HFFc6 (cell line): ENCODE measurements at places on chromosomes 11 and 22.

GRCh38 chr11:27118371-27118770, 77.8 kb downstream of the BBOX1 start:
- peaks cover 29% of the 10 kb centered on the region for H3K4me1 ChIP-seq
- H3K27me3 ChIP-seq = no peaks in the 10 kb centered on the region
- H3K36me3 ChIP-seq = no peaks in the 10 kb centered on the region
- no peak overlapping the region for H3K4me3 ChIP-seq

DNA sequence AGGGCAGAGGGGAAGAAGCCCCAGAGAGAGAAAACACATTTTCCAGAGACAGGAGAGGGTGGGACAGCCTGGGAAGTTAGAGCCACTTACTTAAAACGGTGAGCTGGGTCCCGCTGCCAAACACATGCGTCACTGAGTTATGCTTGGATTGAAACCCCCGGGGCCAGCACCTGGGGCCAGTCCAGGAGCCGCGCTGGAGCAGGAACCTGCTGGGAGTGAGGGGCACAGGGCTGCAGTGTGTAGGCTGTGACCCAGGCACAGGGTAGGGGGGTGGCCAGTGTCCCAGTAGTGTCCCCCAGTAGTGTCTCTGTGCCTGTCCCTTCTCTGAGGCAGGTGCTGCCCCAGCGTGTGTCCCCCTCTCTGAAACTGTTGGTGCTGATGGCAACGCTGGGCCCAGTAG, 5.2 kb downstream of the IGLL1 start:
- no peaks in the 10 kb centered on the region for H3K4me1 ChIP-seq
- no peak for DNase-seq
- no peak overlapping the region for H3K27ac ChIP-seq
- H3K27me3 ChIP-seq = peaks cover 41% of the 10 kb centered on the region
- H3K36me3 ChIP-seq = no peaks in the 10 kb centered on the region
- H3K4me3 ChIP-seq = no peak overlapping the region

GRCh38 chr11:67613960-67614715, 7.4 kb downstream of the NDUFV1 start:
- H3K4me1 ChIP-seq = no peaks in the 10 kb centered on the region
- no peak overlapping the region for H3K4me3 ChIP-seq
- no peaks in the 10 kb centered on the region for H3K36me3 ChIP-seq

DNA sequence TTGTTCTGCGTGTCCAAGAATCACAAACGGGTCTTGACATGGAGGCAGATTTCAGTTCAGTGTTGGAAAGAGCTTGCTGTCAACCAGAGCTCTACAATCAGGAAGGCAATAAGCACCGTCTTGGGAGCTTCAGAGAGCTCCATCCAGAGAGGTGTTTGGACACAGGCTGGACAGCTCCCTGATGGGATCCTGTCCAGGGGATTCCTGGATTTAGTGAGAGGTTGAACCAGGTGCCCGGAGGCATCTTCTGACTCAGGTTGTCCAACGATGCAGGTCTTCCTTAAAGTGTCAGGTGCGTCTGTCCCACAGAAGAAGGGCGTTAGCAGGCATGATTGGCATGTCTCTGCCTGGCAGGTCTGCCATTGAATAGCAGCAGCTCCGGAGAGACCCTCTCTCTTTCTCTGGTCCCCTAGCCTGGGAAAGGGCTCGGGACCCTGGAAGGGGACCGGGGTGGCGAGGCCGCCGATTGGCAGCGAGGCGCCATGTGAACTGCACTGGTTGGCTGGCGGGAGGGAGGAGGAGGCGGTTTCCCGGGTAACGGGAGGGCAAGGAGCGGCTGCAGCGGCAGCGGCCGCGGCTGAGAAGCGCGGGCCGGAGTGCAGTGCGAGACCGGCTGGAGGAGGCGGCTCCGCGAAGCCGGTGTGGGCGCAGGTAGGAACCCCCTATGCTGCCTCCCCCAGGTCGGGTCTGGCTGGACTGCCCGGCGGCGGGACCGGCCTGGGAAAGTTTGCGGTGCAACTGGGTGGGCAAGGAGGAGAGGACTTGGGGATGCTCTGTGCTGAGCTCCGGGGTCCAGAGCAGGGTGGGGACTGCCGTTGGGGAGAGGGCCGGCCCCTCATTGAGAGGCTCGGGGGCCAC, 104.1 kb upstream of the E2F8 start:
- peaks cover 5% of the 10 kb centered on the region for H3K36me3 ChIP-seq
- peaks cover 16% of the 10 kb centered on the region; the same call in 1 of the 2 replicates for H3K4me1 ChIP-seq
- DNase-seq = no peak

DNA sequence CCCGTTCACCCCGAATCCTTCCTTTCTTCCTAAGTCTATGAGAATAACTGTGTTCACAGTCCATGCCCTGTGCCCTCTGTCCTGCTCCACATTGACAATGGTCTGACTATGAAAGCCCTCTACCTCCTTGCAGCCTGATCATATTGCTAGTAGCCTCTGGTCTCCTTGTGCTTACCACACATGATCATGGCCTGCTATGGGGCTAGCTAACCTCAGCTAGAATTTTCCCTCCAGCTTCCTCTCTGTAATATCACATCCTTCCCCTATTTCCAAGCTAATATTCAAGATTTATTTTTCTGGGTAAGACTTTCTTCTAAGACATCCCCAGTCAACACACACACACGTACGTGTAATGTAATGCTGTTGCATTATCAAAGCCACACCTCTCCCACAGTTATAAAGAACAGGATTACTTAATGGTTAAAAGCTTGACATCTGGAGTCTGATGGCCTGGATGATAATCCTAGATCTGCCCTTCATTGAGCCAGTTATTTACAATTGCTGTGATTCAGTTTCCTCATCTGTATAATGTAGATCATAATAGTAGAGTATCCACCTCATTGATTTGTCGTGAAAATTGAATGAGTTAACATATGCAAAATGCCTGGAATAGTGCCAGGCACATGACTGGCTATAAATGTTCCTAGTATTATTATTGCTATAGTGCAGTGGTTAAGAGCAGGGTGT, 214.4 kb upstream of the BLID start:
- H3K4me3 ChIP-seq = no peak overlapping the region
- peaks cover 11% of the 10 kb centered on the region for H3K27me3 ChIP-seq
- DNase-seq = no peak
- no peak overlapping the region for H3K27ac ChIP-seq

DNA sequence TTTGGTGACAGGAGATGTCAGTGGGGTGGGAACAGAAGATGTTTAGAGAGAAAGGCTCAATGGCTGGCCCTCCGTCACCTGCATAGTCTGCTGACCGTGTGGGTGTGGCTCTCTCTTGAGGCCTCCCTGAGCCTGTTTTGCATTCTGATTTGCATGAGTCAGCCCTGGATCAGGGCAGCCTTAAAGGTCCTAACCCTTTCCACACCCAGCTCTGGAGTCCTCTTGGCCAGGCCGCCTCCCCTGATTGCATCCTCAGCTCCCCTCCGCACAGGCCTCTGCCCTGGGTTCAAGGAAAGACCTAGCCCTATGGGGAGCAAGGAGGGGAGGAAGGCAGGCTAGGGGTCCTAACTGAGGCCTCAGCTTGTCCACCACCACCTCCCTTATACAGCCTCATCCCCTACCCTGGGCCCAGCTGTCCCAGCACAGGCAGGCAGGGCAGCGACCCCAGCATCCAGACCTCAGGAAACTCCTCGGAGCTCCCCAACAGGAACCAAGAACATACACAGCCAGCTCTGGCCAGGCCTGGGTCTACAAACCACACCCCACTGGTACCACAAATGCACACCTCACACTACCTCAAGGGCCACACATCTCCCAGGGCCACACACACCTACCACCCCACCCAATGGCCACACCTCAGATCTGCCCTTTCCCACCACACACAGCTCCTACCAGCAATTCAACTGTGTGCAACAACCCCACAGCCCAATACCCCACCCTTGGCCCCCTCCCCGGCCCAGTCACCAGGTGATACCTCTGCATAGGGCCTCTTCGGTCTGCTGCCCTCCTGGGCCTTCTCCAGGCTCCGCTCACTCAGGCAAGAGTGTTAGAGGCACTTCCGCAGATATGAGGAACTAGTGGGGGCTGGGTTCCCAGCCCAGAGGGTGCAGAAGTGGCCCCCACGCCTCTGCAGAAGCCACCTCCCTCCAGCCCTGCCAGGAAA, 13.7 kb downstream of the ARAP1 start:
- H3K27ac ChIP-seq = peak overlapping the region; percentile 95
- H3K4me3 ChIP-seq = peak overlapping the region; percentile 26; the same call in 1 of the 2 replicates
- peaks cover 75% of the 10 kb centered on the region for H3K4me1 ChIP-seq

DNA sequence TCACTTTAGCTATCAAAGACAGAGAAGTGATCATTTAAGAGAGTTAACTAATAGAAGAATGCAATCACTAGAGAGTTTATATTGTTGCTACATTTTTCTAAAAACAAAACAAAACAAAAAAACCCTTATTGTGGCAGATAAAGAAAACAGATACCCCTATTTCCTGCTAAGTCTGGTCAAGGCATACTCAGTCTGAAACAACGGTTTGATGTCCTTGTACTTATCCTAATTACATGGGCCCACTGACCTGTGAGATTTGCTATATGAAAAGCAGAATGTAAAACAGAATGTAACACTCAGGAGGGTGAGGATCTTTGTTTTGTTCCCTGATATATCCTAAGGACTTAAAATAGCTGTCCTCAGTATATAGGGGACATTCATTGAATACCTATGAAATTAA, 24.6 kb downstream of the MAML2 start:
- no peaks in the 10 kb centered on the region; the same call in none of the 2 replicates for H3K27me3 ChIP-seq
- peaks cover 51% of the 10 kb centered on the region for H3K36me3 ChIP-seq
- DNase-seq = no peak
- H3K4me3 ChIP-seq = no peak overlapping the region
- H3K4me1 ChIP-seq = peaks cover 100% of the 10 kb centered on the region

GRCh38 chr11:58787903-58788302, 56.2 kb upstream of the GLYAT start:
- H3K4me3 ChIP-seq = no peak overlapping the region
- peak; percentile 29 for DNase-seq
- H3K27ac ChIP-seq = no peak overlapping the region
- H3K27me3 ChIP-seq = peaks cover 6% of the 10 kb centered on the region

GRCh38 chr22:37747715-37748100, 50.9 kb downstream of the TRIOBP start:
- peak overlapping the region; percentile 91 for H3K4me3 ChIP-seq
- peak overlapping the region; percentile 83 for H3K27ac ChIP-seq
- peaks cover 2% of the 10 kb centered on the region for H3K27me3 ChIP-seq

DNA sequence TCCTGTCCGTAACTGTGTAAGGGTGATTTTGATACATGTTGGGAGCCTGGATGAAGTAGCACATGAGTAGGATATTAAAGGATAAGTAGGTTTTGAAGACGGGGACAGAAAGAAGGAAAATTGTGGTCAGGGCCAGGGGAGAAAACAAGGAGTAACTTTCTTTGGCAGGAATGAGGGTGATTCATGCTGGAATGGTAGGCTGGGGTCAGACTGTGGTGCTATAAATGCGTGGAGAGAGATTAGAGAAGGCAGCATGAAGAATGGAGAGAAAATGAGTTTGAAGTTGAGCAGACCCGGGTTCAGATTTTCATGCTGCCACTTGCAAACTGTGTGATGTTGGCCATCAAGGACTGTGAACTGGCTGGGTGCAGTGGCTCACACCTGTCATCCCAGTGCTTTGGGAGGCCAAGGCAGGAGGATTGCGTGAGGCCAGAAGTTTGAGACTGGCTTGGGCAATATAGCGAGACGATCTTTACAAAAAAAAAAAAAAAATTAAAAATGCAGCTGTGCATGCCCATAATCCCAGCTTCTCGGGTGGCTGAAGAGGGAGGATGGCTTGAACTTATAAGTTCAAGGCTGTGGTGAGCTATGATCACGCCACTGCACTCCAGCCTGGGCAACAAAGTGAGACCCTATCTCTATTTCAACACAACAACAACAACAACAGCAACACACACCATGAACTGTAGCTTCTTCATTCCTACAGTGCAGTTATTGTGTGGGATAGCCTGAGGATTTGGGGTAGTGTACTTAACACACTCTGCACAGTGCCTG, 22.3 kb downstream of the ZBTB16 start:
- DNase-seq = no peak
- 0 out of 2 replicates have a peak, but pooled peaks cover 5% of the 10 kb centered on the region for H3K4me1 ChIP-seq
- no peak overlapping the region for H3K27ac ChIP-seq
- H3K27me3 ChIP-seq = peaks cover 47% of the 10 kb centered on the region
- H3K36me3 ChIP-seq = no peaks in the 10 kb centered on the region

GRCh38 chr11:104122836-104123235, 41.1 kb downstream of the PDGFD start:
- H3K36me3 ChIP-seq = no peaks in the 10 kb centered on the region
- H3K4me3 ChIP-seq = no peak overlapping the region
- H3K4me1 ChIP-seq = peaks cover 6% of the 10 kb centered on the region
- DNase-seq = no peak
- no peak overlapping the region for H3K27ac ChIP-seq

DNA sequence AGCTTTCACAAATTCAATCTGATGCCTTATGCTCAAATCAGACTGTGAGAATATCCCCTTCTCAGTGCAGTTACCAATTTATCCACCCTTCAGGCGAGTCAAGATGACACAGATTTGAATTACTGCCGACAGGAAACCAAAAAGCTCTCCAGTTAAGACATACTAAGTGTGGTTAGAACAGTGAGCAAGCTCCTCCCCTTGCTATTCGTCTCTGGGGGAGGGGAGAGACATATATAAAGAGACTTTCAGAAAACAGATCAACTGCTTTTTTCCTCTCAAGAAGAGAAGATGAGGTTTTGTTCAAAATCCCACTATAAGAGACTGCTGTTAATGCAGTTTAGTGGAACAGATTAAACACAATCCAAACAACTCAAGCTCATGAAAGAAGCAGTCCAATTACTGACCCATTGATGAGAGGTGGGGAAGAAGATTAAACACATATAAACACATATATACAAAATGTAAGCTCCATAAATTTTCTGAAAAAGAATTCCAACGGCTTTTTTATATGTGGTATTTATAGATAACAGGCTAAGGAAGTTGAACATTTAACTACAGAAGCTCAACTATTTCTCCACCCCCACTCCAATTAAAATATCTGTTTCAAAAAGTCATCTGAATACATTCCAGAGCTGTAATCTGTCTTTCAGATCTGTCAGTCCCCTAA, 102.7 kb downstream of the MRTFA start:
- peak overlapping the region; percentile 85 for H3K27ac ChIP-seq
- DNase-seq = peak; percentile 60
- H3K27me3 ChIP-seq = no peaks in the 10 kb centered on the region

DNA sequence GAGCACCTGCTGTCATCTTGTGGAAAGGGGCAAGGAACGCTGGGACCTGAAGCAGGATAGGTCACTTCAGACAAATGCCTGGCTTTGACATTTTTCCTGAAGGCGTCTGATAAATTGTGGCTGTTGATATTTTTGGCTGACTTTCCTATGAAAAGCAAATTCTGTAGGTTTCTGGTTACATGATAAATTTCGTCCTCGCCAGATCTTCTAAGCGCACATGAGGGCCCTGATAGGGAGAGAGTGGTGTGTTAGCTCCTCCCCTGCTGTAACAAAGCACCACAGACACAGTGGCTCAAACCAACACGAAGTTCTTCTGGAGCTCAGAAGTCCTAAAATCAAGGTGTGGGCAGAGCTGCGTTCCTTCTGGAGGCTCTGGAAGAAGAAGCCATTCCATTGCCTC, 19.6 kb downstream of the APOL4 start:
- H3K27ac ChIP-seq = no peak overlapping the region
- H3K4me3 ChIP-seq = no peak overlapping the region
- H3K36me3 ChIP-seq = no peaks in the 10 kb centered on the region
- H3K4me1 ChIP-seq = no peaks in the 10 kb centered on the region
- H3K27me3 ChIP-seq = peaks cover 19% of the 10 kb centered on the region
- no peak for DNase-seq
